ENCODE measurements at places on chromosomes 1 and 21.

DNA sequence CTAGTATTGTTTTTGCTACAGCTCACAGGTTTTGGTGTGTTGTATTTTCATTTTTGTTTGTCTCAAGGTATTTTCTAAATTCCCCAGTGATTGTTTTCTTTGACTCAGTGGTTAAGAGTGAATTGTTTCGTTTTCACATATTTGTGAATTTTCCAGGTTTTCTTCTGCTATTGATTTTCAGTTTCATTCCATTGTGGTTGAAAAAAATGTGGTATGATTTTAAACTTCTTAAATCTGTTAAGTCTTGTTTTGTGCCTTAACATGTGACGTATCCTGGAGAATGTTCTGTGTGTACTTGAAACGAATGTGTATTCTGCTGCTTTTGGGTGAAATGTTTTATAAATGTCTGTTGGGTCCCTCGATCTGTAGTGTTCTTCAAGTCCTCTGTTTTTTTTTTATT, 117.9 kb downstream of the KIF26B start:
- no peak for DNase-seq

DNA sequence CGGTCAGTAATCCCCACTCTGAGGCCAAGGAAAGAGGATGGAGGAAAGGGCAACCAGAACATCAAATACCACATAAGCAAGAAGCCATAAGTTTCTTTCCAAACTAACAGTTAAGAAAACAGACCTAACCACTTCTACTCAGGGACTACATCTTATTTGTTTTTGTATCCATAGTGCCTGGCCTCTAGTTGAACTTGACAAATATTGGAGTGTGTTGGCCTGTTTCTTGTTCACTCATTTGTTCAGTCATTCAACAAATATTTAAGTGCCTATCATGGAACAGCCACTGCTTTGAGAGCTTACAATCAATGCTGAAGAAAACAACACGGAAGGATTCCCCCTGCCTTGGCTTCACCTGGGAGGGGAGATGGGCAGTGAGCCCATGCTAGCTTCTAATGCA, 69.7 kb downstream of the ST6GALNAC3 start:
- DNase-seq, result no peak

DNA sequence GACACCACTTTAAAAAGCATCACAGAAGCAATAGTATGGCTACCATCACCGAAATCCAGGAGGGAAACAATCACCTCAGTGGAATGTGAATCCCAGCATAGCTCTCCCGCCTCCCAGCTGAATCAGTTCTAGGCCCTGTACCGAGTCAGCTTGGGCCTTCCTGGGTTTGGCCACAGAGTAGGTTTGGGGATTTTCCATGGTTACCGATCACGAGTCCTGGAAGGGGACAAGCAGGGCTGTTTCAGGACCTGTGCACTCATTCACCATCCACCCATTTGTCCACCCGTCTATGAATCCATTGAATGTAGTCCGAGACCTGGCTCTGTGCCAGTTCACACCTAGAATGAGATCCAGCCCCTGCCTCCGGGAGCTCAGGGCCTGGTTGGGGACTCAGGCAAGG, 94.2 kb downstream of the ARHGEF10L start:
- DNase-seq, result no peak

GRCh38 chr1:24443241-24443656, 27.6 kb downstream of the NIPAL3 start:
- no peak for DNase-seq

GRCh38 chr1:85850238-85850637, 142.0 kb upstream of the ZNHIT6 start:
- DNase-seq, result no peak

DNA sequence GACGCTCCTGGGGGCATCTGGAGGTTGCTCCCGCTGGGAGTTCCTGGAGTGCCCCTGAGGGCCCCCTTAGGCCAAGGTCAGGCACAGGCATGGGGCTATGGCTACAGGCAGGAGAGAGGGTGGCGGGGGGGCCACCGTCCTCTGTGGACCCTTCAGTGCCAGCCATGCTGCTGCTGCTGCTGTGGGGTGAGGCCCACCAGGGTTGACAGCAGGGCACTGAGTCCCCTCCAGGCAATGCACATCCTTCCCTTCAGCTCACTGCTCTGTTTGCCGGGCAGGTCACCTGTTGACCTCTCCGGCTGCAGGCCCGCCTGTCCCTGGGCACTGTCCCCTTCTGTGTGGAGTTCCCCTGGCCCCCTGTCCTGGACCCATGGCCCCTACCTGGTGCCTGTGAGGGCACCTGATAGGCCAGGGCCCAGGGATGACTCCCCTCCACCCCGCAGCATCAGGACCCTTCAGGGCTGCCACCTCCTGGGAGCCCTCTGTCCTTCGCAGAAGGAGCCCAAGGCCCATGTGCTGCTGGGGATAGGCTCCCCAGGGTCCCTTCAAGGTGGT, 34.1 kb upstream of the ADARB1 start:
- no peak for DNase-seq

DNA sequence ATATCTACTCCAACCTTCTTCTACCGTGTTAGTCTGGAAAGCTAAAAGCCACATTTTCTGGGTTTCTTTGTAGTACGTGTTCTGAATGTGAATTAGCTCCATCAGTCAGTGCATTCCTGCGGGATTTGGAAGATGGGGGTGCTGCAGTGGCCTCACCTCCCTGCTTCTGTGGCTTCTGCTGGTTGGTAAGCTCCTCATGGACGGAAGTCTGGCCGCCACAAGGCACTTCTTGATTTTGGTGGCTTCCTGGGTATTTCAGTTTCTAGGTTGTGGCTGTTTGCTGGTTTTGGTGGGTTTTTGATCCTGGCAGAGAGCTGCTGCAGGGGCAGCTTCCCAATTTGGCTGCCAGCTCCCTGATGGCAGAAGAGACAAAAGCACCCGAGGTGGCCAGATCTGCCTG, 20.9 kb upstream of the TACSTD2 start:
- no peak for DNase-seq
